AG20443 (cell line): ENCODE measurements at places on chromosomes 6 and 20.

- DNase-seq = no peak
Measured at GRCh38 chr6:132062626-132063025, 111.5 kb upstream of the CCN2 start.

GRCh38 chr6:127547215-127547614, 28.1 kb upstream of the MTCL3 start:
- DNase-seq = peak; percentile 20

- no peak for DNase-seq
Measured at GRCh38 chr6:97459986-97460385, 177.0 kb upstream of the MMS22L start.

GRCh38 chr6:83633149-83633548, 75.8 kb downstream of the SNAP91 start:
- DNase-seq = no peak

GRCh38 chr6:56484669-56485068, 158.0 kb downstream of the DST start:
- no peak for DNase-seq

- no peak for DNase-seq
Measured at GRCh38 chr6:25175681-25176080, 103.5 kb upstream of the CARMIL1 start.

DNA sequence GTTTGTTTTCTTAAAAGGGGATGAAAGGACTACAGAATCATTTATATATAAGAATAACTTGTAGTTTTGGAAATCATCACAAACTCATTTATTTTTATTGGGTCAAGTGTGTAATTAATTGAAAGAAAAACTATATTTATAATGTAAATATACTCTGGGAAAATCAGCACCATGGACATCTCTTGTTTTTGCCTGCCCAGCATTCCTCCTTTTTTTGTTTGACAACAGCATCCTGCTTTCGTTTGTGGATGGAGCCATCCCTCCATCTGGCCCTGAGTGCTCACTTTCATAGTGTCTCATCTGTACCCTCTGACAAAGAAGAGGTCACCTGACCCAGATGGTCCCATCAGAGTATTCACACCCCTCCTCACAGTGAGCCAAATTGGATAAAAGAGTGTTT, 308.2 kb upstream of the HTR1E start:
- DNase-seq = no peak

DNA sequence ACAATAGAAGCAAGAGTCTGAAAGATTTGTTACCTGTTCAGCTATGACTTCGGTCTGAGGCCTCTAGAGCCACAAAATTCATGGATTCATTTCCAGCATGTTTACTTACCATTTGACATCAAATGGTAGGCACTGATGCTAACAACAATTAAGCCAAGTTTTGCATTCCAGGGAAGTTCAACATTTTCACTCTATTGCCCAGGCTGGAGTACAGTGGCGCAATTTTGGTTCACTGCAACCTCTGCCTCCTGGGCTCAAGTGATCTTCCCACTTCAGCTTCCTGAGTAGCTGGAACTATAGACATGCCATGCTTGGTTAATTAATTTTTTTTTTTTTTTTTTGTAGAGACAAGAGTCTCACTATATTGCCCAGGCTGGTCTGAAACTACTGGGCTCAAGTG, 114.1 kb upstream of the SGK1 start:
- no peak for DNase-seq

DNA sequence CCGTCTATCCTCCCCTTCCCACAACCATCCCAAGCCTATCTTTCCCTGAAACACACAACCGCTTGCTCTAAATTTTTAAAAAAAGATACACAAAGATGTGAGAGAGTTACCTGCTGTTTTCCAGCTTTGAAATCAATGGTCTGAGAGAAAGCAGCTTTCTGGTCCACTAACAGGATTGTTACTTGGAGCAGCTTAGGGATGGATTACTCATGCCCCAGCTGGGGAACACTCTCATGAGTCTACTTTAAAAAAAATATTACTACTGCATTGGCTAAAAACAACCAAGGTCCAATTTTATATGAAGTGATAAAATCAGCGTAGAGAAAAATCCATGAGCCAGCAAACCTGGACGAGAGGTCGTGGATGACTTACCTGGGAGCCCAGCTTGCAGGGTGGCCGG, 29.6 kb upstream of the FOXC1 start:
- DNase-seq = peak; percentile 37

DNA sequence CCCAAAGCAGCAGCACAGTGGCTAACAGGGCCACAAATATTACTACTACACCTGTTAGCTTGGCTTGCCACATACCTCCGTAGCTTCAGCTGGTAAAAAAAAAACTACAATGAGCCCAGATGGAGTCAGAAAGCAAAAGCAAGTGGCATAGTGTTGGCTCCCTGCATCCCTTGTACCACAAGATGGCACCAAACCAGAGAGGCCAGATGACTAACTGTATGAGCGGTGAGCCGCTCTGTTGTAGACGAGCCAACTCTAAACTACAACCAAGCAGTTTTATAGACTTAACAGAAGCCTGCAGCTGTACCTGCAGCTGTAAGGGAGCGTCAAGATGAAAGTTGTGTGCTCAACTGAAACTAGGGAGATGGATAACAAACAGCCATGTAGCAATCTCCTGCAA, 84.5 kb upstream of the MCHR2 start:
- DNase-seq = peak; percentile 35

DNA sequence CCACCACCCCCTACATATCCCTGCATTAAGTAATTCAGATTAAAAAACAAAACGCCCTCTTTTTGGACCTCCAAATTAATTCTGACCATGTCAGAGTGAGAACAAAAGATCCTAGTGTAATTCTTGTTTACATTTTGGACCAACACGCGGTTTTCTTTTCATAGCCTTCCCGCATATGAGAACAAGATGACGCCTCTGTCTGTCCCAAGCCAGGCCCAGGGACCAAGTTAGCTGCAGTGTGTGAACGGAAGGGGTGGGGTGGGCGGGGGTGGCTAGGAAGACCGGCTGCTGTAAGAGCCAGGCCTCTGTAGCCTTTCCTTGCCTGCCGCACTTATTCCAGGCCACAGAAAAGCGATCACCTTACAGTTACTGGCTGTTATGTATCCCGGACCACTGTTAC, 68.0 kb downstream of the PLCG1 start:
- no peak for DNase-seq

DNA sequence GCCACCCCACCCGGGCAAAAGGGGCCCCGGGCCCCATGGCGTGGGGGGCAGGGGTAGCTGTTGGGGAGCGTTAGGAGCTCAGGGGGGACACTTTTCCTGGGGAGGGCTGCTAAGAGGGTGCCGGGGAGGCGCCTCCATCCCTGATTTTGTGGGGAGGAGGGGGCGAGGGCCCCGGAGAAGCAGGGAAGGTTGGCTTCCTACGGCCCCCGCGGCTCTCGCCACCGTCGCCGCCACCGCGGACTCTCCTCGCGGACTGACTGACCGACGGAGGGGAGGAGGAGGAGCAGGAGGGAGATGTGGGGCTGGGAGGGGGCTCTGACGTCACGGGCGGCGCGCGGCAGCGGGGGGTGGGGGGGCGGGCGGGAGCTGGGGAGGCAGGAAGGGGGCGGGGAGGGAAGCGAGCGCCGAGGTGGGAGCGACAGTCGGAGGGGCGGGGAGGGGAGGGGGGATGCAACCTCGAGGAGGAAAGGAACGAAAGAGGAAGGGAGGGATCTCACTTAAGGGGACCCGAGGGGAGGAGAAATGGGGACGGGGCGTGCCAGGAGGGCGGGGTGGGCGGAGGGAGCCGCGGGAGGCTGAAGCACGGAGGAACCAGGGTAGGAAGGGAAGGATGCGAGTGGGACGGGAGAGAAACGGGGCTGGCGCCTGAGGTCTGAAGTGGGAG, 5.1 kb downstream of the GABBR1 start:
- peak; percentile 91 for DNase-seq

DNA sequence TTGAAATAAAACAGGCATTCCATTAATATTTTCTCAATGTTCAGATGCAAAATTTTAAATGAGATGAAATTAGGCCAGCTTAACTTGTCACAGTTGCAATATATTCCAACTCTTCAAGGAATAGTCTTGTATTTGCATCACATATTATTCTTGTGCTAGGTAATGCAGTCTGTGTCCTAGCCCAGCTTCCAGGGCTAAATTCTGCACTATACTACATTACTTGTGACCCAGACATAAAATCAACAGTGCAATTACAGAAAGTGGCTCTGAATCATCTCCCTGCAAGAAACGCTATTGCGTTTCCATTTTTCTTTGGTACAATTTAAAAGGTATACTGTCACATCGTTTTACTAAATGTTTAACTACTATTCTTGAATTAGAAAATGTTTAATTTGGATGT, 399.2 kb downstream of the TENT5A start:
- no peak for DNase-seq

- DNase-seq = no peak
Measured at GRCh38 chr6:169271877-169272216, 18.2 kb upstream of the THBS2 start.

DNA sequence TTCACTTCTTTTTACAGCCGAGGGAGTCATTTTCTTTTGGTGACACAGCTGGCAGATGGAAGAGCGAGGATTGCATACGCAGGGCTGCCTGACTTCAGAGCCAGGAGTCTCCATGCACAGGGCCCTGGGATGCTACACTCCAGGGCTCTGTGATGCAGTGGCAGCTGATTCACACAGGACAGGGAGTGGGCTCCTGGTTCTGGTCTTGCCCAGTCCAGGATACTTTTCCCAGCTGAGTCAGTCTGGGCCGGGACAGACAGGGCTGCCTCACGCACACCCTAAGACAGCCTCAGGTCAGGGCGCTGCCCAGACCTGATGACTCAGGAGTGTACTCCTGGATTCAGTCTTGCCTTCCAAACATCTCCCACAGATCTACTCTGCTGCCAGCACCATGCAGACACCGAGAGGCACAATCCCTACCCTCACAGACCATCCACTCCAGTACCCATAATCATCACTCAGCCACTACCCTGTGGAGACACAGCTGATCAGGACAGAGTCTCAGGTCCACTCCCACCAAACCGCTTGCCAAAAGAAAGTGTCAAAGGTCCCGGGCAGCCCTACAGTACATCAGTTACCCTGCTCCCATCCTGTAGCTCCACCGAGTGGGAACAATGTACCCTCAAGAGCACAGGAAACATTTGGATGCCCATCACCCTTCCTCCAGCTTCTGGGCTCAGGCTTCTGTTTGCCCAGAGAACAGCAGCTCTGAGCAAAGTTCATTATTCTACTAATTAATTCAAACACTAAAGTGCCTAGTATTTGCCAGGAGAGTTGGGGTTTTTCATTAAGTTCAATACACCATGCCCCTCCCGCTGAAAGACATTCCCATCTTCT, 11.5 kb downstream of the SDC4 start:
- peak; percentile 90 for DNase-seq

DNA sequence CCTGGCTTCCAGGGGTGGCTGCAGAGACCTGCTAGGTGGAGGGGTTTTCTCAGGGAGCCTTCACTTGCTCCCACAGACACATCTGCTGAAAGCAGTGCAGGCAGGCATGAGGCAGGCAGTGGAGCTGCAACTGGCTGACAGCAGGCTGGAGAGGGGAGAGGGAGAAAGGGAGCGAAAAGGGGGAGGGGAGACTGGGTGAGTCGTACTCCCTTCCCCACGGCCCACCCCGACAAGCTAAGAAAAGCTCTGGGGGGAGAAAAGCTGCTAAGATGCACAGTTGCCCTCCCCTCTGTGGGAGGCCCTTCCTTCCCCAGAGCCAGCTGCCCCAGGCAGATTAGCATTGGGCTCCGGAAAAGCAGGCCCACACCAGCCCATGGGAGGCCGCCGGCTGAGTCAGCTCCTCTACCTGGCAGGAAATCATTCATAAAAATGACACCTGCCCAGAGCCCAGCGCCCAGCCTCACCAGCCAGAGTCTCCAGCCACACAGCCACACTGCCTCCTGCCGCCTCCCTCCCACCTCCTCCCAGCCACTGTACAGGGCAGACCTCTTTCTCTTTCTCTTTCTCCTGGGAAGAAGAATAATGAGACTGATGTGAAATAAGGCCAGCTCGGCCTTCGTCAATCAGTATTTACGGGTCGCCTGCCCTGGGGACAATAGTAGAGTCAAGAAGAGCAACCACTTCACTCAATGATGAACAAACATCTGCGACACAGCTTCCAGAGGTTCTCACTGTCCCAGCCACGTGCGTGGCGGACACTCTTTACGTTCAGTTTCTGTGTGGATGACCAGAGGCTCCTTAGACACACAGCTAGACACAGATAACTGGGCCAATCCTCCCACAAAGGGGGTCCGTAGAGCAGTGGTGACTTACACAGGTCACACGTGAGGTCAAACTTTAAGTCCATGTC, 7.7 kb upstream of the C20orf203 start:
- no peak for DNase-seq

DNA sequence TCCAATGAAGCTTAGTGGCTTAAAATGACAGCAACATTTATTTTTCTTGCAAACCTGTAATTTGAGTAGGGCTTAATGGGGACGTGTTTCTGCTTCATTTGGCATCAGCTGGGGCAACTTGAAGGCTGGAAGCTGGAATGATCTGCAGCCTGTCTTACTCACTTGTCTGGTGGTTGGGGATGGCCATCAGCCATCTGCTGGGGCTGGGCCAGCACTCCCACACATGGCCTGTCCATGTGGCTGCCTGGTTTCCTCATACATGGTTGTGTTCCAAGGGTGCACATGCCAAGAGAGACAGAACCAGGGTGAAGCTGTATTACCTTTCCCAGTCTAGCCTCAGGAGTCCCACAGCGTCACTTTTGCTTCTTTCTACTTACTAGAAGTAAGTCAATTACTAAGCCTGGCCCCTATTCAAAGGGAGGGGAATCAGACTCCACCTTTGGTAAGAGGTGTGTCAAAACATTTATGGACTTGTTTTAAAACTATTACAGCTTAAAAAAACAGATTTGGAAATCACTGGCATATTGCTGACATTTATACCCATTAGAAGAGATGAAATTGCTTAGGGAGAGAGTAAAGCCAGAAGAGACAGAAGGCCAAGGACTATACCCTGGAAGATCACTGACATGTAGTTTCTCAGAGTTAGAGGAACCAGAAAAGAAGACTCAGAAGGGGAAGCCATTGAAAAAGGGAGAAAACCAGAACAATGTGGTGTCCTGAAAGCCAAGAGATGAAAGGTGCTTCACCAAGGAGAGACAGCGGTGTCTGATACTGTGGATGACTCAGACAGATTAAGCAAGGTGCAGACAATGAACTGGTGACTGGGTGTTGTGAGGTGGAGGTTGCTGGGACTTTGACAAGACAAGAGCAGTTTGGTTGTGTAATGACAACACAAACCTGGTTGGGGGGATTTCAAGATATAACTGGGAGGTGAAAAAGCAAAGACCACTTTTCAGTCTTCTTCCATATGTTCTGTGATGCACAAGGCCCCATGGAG, 345.2 kb downstream of the GJA1 start:
- peak; percentile 93 for DNase-seq

GRCh38 chr20:50995506-50995905, 27.4 kb downstream of the KCNG1 start:
- peak; percentile 43 for DNase-seq

- no peak for DNase-seq
Measured at GRCh38 chr6:162219266-162219665, 508.3 kb downstream of the PRKN start.

- no peak for DNase-seq
Measured at GRCh38 chr20:48684501-48685041, 143.2 kb downstream of the PREX1 start.

GRCh38 chr6:88499845-88500699, 333.9 kb upstream of the CNR1 start:
- no peak for DNase-seq
